ENCODE measurements at places on chromosomes 1 and 21.

GRCh38 chr1:27956761-27957160 lies 3.0 kb upstream of the XKR8 start:
- no peak for DNase-seq

GRCh38 chr1:177488722-177489121 lies 318.0 kb downstream of the BRINP2 start:
- DNase-seq, result no peak

- no peak for DNase-seq
Measured at GRCh38 chr1:80799457-80799856, 1001.3 kb upstream of the ADGRL2 start.

DNA sequence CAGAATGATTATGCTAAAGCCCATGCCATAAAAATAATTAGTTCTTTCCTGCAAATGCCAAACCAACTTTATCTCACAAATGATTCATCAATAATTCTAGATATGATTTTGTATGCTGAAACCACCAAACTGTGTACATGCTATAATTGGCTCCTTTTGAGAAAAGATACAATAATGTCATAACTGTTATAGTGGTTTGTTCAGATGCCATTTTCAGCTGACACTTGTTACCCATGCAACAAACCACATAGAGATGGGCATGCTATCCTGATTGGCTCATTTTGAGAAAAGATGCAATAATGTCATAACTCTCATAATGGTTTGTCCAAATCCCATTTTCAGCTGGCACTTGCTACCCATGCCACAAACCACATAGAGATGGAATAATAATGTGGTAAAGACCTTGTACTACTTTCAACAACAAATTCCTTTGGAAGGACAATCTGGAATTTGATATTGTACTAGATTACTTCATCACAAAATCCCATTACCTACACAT lies 283.8 kb downstream of the TPR start:
- DNase-seq, result no peak

GRCh38 chr1:233664804-233665574 lies 51.1 kb downstream of the KCNK1 start:
- no peak for DNase-seq

- DNase-seq, result peak; percentile 39
Measured at GRCh38 chr1:91803847-91804545, 82.0 kb downstream of the TGFBR3 start.

DNA sequence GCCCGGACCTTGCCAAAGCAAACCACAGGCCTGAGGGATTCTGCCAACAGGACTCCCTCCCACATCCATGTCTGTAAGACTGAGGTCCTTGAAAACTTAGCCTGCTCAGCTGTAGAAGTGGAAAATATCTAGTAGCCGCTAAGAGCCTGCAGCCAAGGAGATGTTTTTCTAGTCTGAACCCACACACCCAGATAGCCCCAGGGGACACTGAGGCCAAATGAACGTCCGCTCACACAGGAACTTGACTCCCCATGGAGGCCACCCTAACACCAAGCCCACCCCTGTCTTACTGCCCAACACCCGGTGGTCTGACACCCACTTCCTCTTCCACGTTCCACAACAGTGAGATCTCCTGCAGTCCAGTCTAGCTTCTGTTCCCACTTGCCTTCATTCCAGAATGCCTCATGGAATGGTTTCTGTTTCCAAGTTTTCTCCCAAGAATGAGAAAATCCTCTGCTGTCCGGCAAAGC lies 174.8 kb downstream of the PLPP3 start:
- no peak for DNase-seq

- DNase-seq, result peak; percentile 48
Measured at GRCh38 chr1:199279067-199279466, 640.2 kb downstream of the PTPRC start.

- no peak for DNase-seq
Measured at GRCh38 chr21:43335119-43335518, 91.8 kb downstream of the SIK1 start.

DNA sequence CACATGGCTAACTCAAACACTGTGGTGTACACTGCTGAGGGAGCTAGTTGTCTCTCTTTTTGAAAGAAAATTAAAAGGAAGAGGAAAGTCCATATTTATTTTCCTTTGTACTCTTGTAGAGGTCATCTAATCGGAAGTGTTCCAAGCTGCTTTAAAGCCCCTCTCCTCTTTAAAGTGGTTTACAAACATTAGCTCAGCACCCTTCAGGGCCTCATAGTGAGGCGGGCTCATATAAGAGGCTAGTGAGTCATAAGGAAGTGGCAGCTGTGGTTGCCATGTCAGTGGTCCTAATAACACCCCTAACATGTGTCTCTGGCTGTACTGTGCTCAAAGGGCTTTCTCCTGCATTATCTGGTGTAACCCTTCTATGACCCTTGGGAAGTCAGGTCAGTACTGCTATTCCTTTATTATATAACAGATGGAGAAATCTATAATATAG lies 104.4 kb upstream of the SERBP1 start:
- DNase-seq, result no peak

- peak; percentile 62 for DNase-seq
Measured at GRCh38 chr1:107820801-107821200, 144.2 kb downstream of the VAV3 start.

GRCh38 chr1:151289080-151289935 lies 7.2 kb downstream of the ZNF687 start:
- DNase-seq, result no peak

DNA sequence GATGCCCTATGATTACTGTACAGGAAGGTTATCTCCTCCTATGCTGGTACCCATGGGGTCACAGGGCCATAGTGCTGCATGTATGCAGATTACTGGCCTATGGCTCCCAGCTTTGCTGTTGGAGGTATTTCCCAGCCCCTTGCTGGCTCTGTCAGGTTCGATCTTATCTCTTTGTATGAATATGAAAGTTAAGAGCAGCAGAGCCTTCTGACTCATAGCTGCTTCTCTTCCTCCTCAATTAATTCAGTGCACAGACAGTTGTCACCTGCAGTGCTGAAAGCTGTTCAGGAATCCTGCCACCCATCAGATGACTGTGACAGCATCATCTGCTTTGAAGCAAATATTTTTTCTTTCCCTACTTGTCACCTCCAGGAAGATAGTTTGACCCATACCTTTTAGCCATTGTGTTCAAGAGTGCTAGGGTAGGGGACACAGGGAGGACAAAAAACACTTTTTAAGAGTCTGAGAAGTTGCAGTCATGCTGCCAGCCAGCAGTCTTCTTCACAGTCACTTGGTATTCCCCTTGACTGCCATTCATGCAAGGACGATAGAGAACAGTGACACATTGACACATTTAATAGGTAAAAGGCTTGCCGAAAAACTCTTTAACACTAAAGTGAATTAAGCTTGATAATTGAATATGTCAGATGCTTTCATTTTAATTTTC lies 73.1 kb downstream of the KIF1B start:
- DNase-seq, result no peak

- peak; percentile 63 for DNase-seq
Measured at GRCh38 chr1:241985787-241986186, 13.1 kb downstream of the MAP1LC3C start.

GRCh38 chr21:28913071-28913470 lies 79.6 kb downstream of the LTN1 start:
- no peak for DNase-seq
